ENCODE measurements at places on chromosomes 12 and 14.

GRCh38 chr14:104145826-104146601, 7.6 kb downstream of the KIF26A start:
- no peak for DNase-seq

- DNase-seq: no peak
Observed at GRCh38 chr14:67517083-67517482, 16.0 kb upstream of the PLEKHH1 start.

DNA sequence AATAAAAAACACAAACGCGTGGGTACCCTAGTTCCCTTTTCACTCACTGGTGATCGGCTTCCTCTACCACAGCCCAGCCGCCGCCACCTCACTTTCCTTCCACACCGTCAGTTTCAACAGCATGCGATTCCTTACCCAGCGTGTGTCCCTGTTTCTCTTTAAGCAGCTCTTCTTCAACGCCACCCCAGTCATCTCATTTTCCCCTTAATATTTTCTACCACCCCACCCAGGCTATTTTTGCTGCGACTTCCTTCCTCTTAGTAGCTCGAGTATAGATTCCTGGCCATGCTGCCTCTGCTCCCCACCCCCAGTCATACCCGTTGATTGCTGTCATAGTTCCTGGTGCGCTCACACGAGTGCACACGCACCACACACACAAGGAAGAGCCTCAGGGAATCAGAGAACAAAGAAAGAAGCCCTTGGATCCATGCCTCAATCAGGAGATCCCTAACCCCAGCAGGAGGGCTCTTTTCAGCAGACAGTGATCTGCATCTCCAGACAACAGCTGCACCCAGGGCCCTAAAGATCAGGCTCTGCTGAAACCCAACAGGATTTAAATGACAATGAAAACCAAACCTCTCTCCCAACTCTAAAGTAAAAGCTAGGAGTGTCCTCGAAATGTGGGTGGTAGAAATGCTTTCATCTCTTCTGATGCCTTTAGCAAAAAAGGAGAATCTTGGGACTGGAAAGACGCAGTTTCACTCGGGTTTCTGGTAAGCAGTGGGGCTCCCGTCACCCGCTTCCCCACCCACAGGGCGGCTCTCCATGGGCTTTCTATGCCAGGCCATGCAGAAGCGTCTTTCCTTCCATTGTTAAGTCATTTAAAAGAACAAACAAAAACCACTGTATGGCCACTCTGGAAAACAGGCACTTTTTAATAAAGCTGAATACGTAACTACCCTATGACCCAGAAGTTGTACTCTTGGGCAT, 23.8 kb downstream of the VPS37B start:
- DNase-seq: peak; percentile 75

DNA sequence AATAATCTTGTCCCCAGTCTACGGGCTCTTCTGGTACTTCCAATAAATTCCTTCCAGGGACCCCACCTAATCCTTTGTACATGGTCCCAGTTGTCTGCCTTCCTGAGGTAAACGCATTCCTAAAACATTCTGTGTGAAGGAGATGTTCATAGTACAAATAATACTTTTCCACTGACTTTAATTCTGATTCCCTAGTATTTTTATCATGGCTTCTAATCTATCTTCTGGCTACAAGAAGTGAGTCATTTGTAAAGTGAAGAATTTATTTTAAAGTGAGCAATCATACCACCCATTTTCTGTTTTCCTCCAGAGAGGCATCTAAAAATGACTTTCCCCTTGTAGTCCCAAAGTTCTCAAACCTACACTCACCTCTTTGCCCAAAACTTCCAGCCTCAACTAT, 65.9 kb upstream of the NUDT4 start:
- no peak for DNase-seq

DNA sequence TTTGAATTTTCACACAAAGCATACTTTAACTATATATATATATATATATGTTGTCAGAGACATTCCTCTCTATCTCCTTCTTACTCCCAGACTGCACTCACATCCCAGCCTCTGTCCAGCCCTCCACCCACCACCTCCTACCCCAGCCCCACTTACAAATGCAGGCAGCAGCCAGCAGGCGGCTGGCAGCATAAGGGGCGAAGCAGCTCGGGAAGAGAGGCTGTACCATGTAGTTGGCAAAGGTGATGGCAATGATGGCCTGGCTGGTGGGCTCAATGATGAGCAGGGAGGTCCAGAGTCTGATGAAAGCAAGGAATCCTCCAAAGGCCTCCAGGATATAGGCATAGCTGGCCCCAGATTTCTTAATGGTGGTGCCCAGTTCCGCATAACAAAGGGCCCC, 2.5 kb downstream of the SLC7A7 start:
- no peak for DNase-seq

DNA sequence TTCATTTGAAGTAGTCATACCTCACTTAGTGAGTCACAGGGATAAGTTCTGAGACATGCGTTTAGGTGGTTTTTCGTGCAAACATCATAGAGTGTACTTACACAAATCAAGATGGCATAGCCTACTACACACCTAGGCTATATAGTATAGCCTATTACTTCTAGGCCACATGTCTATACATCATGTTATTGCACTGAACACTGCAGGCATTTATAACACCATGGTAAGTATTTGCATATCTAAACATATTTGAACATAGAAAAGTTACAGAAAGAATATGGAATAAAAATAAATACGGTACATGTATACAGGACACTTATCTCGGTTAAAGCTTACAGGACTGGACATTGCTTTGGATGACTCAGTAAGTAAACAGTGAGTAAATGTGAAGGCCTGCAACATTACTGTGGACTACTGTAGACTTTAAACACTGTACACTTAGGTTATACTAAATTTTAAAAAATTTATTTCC, 670.6 kb downstream of the SLC16A7 start:
- DNase-seq: no peak

DNA sequence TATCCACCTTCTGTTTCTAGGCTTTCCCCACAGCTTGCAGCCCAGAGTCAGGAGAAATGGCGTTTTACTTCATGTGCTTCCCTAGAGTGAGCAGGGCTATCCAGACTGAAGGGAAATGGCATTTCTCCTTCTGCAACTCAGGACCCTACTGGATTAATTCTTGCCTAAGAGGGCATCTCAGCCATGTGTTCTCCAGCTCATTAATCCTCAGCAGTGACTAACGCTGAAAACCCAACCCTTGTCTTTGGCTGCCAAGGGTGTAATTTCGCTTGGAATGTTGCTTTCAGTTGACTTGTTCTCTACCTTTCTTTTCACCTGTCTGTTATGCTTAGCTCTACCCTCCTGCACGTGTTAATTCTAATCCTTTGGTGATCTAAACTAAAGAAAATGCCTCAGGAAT, 21.0 kb upstream of the EMP1 start:
- no peak for DNase-seq

- no peak for DNase-seq
Observed at GRCh38 chr14:54813081-54813480, 89.5 kb downstream of the GCH1 start.

DNA sequence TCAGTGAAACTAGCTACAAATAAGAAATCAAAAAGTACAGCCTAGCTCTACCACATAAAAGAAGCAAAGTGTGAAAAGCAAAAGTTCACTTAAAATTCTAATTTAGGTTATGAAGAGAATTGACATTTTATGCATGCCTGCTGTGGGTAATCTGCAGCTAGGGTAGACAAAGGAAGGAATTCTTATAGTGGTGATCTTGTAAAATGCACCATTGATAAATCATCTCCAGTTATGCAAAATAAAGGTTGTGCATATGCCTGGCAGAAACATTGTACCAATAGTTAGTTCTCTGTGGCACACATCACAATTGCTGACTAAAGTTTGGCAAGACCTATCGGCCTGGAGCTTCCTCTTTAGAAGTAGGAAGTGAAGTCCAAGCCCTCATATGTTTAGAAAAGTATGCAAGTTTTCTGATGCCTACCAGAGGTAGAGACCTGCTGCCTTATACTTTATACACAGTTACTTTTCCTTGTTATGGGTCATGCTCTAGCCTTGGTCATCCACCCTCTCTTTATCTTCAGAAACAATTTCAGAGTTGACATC, 78.3 kb downstream of the TSHR start:
- no peak for DNase-seq

GRCh38 chr12:51868821-51869495, 18.9 kb upstream of the ANKRD33 start:
- DNase-seq: no peak

GRCh38 chr12:83016218-83016835, 329.6 kb downstream of the TMTC2 start:
- DNase-seq: no peak

GRCh38 chr12:76201758-76202157, 117.3 kb upstream of the NAP1L1 start:
- no peak for DNase-seq

- DNase-seq: peak; percentile 75
Observed at GRCh38 chr12:68374307-68374982, 42.3 kb upstream of the MDM1 start.

DNA sequence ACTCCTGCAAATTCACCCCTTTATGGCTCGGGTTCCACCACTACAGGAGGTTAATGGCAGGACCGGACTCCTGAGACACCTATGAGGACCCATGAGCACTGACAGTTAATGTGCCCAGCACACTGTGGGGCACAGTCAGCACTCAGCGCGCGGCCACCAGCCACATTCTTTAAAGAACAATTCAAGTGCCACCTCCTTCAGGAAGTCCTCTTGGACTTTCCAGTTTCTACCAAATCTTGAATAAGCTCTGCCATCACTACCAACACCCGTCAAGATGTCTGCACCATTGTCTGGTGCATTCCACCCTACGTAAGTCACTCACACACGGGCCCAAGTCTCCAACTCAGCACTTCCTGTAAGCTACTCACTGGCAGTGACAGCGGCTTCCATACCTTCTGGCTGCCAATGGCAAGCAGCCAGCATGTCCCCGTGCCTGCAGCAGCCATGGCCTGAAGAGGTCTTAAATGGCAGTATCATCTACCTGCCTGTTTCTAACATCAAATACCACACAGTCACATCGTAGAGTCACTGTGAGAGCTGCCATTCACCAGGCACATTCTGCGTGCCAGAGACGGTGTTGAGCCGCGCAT, 48.5 kb downstream of the CDC42BPB start:
- DNase-seq: no peak

- DNase-seq: no peak
Observed at GRCh38 chr12:51205350-51205749, 12.5 kb downstream of the POU6F1 start.

All from activated naive CD4-positive, alpha-beta T cell treated with Interleukin-2 at 50 U/mL for 16 hours (primary cell).